ENCODE measurements at places on chromosomes 5 and 9.

DNA sequence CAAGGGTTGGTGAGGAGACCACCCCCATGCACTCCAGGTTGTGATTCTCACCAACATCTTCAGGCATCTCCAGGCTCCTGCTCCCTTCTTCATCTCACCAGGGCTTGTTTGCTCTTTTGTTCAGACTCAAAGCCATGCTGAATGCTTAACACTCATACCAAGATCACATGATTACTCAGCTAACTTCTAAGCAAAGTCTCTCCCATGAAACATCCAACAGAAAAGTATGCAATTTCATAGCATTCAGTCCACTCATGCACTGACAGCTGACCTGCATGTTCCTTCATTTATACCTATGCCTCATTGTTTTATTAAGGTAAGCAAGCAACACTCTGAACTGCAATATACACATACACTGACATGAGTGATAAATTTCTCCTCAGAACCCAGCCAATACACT lies 69.0 kb downstream of the SHC3 start:
- DNase-seq: no peak

DNA sequence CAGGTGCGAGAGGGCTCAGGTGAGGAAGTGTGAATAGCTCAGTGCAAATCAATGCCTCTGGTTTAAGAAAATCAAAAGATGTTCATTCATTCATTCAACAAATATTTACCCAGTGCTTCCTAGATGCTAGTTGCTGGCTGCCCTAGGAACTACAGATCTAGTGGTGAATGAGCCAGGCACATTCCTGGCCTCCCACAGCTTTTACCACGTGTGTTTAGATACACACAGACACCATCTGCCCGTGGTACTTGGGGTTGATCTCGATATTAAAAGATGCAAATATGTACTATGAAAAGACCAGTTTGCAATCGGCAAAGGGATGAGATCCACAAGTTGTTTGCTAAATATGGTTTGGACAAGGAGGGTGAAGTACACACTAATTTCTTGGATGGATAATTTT lies 78.2 kb downstream of the GTF3C4 start:
- no peak for DNase-seq

- DNase-seq: no peak
Observed at GRCh38 chr5:56440871-56441740, 208.0 kb upstream of the ANKRD55 start.

DNA sequence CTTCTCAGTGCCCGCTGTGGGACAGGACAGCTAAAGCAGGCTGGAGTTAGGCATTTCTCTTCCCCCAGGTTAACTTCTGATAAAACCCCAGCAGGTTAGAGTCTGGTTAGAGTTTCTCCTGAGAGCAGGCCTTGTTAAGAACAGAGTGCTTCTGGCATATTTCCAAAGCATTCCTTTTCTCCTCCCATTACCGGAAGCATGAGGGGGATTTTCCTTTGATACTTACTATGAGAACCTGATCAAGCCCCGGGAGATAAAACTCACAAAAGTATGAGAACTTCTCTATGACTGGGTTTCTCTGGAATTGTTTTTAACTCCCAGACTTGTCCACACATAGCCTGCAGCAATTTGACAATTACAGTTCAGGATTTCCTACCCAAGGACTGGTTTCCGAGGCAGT lies 77.4 kb upstream of the MAST4 start:
- no peak for DNase-seq

DNA sequence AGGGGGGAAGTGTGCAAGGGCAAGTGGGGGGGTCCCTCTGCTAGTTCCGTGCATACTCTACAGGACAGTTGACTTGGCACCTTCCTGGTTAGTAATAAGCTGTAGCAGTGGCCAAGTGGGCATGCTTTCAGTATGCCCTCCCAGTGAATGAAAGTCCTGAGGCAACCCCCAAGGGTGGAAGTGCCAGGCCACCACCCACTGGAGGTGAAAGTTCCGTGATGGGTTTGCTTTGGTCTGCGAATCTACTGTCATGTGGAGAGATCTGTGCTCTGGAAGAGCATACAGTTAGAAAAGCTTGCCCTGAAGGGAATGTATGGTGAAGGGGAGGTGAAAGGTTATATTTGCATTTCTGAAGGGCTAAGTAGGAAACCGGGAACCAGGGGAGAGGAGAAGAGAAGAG lies 10.3 kb downstream of the FXN start:
- no peak for DNase-seq

GRCh38 chr9:110807956-110808598 lies 139.5 kb downstream of the MUSK start:
- DNase-seq: no peak

GRCh38 chr9:106228861-106229260 lies 534.5 kb downstream of the TMEM38B start:
- no peak for DNase-seq

DNA sequence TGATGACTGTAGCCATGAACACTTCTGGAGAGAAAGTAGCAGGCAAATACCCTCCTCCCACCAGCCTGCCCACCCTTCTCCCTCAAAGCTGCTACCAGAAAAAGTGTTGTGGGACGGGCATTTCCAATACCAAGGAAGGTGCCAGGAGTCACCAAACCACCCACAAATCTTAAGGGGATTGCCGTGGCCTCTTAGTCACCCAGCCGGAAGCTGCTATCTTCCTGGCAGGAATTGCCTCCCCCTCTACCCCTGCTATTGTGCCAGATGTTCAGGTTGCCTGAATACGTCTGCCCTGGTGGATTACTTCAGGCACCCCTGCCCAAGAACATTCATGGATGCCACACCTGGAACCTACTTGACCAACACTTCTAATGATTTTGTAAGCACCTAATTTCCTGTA lies 156.1 kb downstream of the TTC39B start:
- no peak for DNase-seq

GRCh38 chr5:150341331-150341730 lies 16.2 kb upstream of the TCOF1 start:
- DNase-seq: no peak

DNA sequence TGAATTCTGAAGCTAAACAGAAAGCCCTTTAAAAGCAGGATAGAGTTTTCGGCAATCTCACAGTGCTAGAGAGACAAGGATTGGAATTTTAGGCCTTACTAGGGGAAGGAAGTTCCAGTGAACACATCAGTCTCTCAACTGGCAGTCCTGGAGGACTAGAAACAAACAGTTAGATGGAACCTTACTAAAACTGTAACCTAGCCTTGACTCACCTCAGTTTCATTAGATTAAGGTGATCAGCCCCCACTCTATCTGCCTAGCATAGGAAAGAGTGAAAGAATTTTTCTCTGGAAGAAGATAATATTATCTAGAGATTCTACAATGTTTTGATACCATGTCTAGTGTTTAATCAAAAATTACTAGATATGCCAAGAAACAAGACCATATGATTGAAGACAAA lies 25.8 kb upstream of the SMIM23 start:
- no peak for DNase-seq
